ENCODE measurements at places on chromosomes 1 and 21. TPM values are rescaled to one million over a fixed set of nuclear protein-coding genes. Genes with fewer than 3 reads are reported as not detected.
A peak's percentile ranks its signal among the peaks of the same experiment; 100 is the strongest.

DNA sequence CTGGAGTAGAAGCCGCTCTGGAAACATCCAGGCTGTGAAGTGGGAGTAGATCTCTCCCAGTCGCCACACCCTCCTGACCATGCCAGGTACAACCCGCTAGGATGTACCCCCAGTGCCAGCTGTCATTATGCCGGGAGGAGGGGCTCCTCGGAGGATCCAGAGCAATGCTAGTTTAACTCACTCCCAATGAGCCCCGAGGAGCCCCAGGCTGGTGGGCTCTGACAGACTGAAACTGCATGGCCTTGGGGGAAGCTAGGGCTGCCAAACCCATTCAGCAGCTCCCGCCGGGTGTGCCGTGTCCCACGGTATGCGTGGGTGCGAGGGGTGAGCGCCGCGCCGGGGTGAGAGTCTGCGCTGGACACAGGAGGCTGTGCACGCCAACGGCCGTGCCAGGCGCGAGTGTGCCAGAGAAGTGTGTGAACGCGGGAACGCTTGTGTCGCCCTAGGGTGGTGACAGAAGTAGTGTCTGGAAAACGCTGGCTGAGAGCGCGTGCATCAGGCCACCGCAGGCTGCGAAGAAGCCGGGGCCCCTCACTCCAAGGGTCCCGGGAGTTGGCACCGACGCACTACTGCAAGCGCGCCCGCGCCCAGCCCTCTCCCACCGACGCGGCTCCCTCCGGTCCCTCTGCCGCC, 177.1 kb upstream of the EDN2 start:
- DNase-seq, result peak; percentile 84

Gene AMY1B
- not detected for total RNA-seq

DNA sequence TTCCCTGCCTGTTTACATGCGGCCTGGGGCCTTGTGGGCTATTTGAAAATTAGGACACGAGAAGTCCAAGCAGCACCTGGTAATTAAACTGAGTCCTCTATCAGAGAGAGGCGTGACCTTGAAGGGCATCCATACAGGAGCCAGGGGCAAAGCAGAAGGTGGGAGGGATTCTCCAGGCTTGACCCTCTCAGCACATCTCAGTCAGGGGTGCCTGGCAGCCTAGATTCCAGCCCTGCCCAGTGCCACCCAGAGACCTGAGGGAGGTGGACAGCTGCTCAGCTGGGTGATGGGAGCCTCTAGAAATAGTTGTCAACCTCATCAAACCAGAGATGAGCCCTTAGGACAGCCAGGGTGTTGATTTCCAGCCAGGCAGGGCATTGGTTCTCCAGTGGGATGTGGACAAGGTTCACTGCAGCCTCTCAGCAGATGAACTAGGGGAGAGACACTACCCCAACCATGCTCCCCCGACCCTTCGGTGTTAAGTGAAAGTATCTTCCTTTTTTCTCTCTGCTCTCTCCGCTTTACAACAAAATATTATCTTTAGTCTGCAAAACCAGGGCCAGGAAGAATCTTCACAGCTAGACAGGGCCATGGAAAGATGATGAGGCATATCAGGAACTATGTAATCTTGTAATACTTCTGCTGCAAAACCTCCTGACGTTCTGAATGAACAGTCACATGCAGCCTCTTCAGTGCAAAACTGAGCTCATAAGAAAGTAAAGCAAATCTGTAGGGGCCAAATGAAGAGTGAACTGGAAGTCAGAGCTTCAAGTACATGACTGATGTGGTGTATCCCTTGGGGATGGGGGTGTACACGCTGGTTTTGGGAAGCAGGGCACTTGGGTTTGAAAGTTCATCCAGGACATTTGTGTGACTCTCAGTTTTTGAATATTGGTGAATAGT, 35.9 kb upstream of the ATP5PO start:
- DNase-seq, result no peak

DNA sequence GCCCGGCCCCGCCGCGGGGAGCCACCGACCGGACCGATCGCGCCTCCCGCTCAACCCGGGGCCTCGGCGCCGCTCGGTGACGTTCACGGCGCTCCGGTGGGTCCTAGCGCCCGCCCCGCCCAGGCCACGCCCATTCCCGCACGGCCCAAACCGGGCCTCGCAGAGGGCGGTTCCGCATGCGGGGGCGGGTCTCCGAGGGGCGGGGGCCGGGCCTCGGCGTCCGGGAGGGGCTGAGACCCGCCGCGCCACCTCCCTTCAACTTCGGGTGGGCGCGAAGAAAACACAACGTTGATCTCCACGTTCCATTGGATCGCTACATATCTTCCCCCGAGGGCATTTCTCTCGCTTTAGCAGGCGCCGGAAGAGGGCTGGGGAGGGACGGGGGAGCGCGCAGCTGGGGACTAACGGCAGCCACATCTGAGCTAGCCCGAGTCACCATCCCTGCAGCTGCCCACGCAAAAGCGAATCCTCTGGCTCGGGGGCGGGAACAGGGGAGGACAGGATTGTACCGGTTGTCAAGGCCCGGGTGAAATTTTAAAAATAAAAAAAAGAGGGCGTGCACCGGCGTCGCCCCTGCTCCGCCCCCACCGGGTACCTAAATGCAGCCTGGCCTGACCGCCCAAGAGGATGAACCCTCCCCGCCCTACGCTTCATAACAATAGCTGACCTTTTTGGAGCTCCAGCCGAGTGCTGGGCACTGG, at the start of gene MAD2L2:
Gene MAD2L2 (minus strand): TSS at position 78 of the 701 bp plus-strand sequence. CDS start 547 bp downstream, outside the sequence.
- peak; percentile 97 for DNase-seq

DNA sequence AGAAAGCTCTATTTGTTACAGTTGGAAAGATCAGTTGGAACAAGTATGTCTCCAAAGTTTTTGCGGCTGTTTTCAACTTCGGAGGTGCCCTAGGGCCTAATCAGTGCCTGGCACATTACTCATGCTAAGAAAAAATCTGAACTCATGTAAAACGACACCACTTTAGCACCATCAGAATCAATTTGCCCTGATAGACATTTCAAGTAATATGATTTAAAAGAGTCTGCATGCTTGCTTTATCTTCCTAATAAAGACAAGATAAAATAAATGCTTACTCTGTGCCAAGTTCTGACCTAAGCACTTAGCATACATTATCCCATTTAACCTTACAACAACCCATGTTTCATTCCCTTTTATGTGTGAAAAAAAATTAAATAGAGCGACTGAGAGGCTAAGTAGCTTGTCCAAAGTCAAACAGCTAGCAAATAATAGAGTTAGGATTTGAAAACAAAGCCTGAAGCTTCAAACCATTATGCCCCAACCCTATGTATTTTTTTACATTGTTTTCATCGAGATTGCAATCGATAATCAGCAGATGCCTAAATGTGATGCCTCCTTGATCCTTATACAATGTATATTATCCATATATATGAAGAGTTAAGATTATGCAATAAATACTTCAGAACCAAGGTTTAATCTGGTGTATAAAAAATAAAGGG, 91.3 kb downstream of the DENND1B start:
- DNase-seq, result no peak

Gene EPHB2
- total RNA-seq, result 17.4 TPM

Gene AKT3
- total RNA-seq, result 169 TPM

Gene KTI12
- 7.8 TPM for total RNA-seq

Gene RIPPLY3
- not detected for total RNA-seq

- DNase-seq, result no peak
Measured at GRCh38 chr1:174726880-174727585, 272.7 kb upstream of the CACYBP start.

GRCh38 chr1:8866792-8867415, 11.6 kb downstream of the ENO1 start:
- DNase-seq, result no peak

GRCh38 chr1:24968941-24969585, 39.0 kb upstream of the RUNX3 start:
- peak; percentile 42 for DNase-seq

Gene ZP4
- not detected for total RNA-seq

DNA sequence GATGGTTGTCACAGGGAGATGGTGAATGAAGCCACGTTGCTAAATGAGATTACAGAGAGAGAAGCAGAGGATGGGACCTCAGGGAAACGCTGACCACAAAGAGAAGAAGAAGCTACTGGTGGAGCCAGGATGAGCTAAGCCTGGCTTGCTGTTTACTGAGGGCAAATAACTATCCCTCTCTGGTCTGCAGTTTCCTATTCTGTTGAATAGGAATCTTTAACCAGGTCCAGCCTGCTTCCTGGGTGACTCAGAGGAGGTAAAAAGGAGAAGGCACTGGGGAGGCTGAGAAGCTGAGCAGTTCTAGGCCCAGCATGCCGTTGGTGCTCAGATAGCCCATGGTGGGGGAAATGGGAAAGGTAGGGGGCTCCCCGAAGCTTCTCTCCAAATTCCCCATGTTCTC, 29.6 kb downstream of the DMBX1 start:
- peak; percentile 19 for DNase-seq

Gene MMP23B
- 36.1 TPM for total RNA-seq

DNA sequence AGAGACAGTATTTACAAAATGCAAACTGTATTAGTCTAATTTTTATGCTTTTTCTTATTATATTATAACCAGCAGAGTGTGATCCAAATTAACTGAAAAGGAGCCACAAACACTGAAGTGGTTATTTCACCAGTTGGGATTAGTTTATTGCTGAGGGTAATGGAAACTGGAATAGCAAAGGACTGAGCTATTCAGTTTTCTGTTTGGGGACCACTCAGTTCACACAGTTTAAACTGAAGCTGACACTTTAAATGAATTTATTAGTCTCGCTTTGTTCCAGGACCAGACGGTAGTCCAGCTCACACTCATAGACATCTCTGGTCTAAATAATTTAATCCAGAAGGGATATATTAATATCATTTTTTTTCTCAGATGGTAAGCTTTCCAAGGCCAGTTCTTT, 410.7 kb downstream of the LTN1 start:
- no peak for DNase-seq

DNA sequence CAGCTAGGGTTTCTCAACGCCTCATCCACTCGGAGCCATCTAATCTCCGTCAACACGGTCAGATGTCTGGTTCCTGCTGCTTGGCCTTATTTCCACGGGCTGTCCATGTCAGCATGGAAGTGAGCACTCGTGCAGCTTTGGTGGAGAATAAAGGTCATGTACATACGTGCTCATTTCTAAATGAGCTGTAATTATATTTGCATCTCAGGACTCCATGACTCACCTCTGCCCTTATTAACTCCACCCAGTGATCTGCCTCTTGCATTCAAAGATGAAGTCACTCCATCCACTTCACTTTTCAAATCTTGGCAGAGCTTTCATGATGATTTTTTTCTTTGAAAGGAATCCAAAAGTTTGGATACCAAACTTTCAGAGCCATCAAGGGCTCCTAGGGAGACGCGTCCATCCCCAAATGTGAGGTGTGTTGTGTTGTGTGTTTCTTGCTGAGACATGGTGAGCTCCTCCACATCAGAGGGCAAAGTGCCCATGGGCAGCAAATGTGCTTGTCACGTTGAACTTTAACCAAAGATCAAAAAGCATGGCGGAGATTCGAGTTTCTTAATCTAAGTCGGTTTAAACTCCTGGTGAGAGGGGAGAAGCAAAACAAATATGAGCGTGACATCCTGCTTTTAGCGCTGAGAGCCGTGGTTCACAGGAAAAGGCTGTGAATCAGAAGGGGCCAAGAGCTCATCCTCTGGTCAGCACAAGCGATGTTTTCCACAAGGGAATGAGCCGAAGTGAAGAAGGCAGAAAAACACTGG, 68.6 kb upstream of the ERRFI1 start:
- no peak for DNase-seq

- DNase-seq, result no peak
Measured at GRCh38 chr21:27817902-27818623, 851.2 kb upstream of the ADAMTS5 start.

Gene VWA5B1
- total RNA-seq, result not detected

GRCh38 chr1:51963592-51964308, 26.8 kb downstream of the RAB3B start:
- no peak for DNase-seq

Gene CFAP141
- not detected for total RNA-seq

DNA sequence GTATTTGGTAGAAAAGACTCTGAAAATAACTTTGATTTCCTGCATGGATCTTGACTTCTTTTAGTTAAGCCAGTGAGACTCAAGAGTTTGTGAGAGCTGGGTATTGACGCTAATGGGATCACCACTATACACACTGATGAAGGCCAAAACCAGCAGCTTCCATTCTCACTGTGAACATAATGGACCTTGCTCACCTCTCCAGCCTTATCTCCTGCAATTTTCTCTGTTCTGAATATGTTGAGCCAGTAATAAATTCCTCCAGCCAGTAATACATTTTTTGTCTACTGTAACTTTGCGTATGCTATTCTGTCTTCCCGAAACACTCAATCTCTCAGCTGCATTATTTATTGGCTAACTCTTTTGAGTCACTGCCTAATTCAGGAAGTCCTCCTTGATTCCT, 111.6 kb upstream of the PPP2R5A start:
- no peak for DNase-seq

- DNase-seq, result no peak
Measured at GRCh38 chr1:110408488-110408887, 994 bp upstream of the LAMTOR5 start.

Gene RNF220
- 53.6 TPM for total RNA-seq

DNA sequence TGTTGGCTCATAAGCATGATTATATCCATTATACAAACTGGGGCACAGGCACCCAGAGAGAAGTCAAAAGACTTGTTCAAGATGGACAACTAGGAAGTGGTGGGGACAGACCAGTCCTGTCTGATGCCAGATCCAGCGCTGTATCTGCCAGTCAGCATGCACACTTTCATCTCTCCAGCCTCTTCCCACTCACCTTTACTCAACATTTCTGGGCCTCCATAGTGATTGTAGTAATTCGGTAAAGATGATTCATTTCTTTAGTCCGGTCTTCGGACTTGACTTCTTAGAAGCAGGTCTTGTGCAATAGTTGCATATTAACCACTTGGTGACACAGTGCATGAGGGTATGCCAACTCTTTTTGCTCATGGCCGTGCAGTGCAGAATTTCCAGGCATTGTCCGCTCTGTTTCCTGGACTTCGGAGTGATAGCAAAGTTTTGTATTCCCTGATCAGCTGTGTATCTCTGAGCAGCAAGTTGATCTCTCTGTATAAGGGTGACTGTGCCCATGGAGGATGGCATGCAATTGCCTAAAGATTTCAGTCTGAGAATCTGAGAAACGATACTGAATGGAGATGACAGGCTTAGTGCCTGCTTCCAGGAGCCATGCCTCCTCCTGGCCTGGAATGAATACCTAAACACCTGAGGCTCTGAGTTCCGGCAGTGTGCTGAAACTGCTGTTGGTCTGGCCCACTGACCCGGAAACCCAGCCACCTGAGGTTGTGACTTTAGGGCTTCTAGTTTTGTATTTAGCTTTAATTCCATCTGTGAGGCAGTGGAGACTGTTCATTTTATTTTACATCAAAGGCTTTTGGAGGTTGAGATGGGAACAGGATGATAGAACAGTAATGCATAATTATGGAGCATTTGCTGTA, 39.0 kb downstream of the GALNT2 start:
- no peak for DNase-seq

- no peak for DNase-seq
Measured at GRCh38 chr1:115466433-115466832, 128.4 kb upstream of the NGF start.

- DNase-seq, result no peak
Measured at GRCh38 chr21:40768056-40768455, 78.9 kb downstream of the DSCAM start.

- peak; percentile 99 for DNase-seq
Measured at GRCh38 chr1:46603858-46604549, at the start of gene MKNK1. Gene MKNK1, minus strand, starts transcription at chr1:46604268. Its CDS starts 20,941 bp downstream, at chr1:46583327.

Gene LCE2B
- not detected for total RNA-seq

Measured in posterior vena cava (tissue), 2 donors.